ENCODE measurements at places on chromosomes 7 and 10.

DNA sequence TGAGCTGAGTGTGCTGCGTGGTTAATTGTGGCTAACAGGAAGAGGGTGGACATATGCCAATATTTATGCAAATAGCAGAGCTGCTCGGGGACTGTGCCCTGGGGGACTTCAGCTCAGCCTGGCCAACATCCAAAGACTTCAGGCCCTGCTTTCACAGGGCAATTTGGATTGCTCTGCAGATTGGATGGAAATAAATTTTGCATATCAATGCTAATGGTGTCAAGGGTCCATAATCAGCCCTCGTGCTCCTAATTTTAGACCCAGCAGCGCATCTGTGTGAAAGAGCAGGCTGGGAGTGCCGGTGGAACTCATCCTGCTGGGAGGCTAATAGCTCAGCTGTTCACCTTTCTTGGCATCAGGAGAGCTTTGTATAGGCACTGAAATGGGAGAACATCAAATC lies 270.1 kb downstream of the TCERG1L start:
- DNase-seq, result no peak

GRCh38 chr10:97463363-97464132 lies 17.6 kb downstream of the ZDHHC16 start:
- DNase-seq, result peak; percentile 66

DNA sequence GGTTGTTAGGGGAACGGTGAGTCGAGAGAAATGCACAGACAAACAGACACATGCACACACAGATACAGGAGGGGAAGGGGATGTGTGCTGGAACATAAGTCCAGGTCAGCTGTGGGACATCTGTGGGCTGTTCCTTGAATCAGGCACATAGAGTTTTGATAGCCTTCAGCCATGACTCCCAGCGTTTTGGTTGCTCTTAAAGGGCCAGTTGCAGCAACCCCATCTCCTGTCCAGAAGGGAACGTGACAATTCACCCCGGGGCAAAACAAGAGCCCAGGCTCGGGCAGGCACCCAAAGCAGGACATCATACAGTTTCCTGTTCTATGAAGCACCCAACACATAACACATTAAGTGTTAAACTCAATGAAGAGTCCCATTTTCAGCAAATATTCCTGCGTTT lies 9.6 kb downstream of the INSYN2A start:
- peak; percentile 28 for DNase-seq

GRCh38 chr10:33506838-33507661 lies 172.6 kb upstream of the NRP1 start:
- DNase-seq, result no peak

DNA sequence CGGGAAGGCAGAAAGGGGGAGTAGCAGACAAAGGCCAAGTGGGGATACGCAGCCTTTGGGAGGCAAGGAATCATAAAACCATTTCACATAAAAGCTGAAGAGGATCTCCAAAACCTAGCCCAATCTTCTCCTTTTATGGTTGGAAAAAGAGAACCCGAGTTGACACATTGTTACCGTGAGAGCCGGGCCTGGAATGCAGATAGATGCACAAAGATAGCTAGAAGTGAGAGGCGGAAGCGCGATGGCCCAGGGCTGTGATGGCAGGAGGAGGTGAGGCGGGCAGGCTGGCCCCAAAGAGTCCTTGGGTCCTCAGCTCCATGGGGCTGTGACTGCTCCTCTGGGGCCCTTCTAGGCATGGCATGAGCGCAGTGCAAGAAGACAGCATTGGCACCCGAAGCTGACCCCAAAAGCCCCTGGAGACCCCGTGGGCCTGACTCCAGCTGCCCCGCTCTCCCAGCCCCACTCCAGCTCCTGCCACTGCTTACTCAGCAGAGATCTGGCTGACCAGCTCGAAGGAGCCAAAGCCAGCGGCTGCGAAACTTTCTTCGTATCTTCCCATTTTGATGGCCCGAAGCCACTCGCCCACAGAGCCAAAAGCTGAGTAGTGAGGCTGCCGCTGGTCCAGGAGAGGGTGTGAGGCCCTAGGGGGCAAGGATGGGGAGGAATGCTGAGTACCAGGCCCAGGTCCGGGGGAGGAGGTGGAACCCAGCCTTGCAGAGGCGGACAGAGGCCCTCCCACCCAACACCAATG lies 22.5 kb downstream of the EPHB4 start:
- DNase-seq, result no peak

- no peak for DNase-seq
Measured at GRCh38 chr10:84270708-84271107, 25.9 kb downstream of the RGR start.

DNA sequence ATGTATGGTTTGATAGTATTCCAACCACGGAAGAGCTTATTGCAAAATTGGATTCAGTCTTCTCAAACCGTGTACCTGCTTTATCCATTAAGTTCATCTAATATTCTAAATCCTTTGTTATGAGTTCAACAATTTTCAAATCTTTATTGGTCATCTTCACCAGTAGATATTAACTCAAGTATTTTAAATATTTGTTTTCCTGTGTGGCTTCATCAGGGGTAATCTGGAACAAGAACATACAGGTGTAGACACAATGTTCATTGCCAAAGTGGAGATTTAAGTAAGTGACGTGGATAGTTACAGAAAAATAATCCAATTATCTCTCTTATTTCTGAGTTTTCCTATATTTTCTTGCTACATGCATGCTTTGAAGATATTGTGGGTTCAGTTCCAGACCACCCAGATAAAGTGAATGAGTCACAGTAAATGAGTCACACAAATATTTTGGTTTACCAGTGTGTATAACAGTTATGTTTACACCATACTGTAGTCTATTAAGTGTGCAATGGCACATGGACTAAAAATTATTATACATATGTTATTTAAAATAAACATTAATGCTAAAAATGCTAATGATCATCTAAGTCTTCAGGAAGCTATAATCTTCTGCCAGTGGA lies 429.0 kb upstream of the POT1 start:
- DNase-seq, result peak; percentile 2

- peak; percentile 36 for DNase-seq
Measured at GRCh38 chr10:34808801-34809745, 6.0 kb downstream of the PARD3 start.

GRCh38 chr7:19121977-19122588 lies 4.6 kb upstream of the TWIST1 start:
- DNase-seq, result peak; percentile 75

DNA sequence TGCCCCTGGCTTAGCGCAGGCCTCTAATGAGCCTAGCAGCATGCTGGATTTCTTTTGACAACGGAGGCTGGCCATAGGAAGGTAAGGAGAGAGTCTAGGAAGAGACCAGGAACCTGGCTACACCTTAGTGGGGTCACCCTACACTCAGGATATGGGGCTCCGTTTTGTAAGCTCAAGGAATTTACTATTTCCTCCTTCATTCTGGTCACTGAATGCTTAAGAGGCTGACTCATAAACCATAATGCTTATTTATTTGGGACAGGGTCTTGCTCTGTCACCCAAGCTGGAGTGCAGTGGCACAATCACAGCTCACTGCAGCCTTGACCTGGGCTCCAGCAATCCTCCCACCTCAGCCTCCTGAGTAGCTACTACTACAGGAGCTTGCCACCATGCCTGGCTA lies 38.4 kb downstream of the CARD11 start:
- DNase-seq, result peak; percentile 30

DNA sequence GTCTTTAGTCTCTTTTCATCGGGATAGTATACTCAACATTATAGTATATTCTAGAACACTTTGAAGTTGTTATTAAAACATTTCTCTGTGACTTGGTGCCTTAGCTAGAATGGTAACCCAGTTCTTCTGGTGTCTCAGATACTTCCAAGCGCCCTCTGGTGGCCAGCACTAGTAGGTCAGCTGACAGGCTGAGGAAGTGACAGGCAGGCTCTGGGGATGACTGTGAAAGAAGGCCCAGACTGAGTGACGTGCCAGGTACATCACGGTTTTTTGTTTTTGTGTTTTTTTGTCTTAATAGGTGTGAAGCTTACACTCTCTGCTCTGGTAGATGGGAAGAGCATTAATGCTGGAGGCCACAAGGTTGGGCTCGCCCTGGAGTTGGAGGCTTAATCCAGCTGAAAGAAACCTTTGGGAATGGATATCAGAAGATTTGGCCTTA lies 5.1 kb downstream of the COMTD1 start:
- DNase-seq, result peak; percentile 91

- DNase-seq, result peak; percentile 63
Measured at GRCh38 chr7:15780271-15780670, 93.8 kb upstream of the MEOX2 start.

DNA sequence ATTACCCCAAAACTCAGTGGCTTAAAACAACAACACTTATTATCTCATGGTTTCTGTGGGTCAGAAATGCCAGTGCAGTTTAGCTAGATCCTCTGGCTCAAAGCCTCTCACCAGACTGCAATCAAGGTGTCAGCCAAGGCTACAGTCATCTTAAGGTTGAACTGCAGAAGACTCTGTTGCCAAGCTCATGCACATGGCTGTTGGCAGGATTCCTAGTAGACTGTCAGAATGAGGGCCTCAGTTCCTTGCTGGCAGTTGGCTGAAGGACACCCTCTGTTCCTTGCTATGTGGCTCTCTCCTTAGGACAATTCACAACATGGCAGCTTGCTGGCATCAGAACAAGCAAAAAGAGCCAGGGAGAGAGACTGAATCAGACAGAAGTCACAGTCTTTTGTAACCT lies 34.7 kb downstream of the TOMM7 start:
- no peak for DNase-seq

DNA sequence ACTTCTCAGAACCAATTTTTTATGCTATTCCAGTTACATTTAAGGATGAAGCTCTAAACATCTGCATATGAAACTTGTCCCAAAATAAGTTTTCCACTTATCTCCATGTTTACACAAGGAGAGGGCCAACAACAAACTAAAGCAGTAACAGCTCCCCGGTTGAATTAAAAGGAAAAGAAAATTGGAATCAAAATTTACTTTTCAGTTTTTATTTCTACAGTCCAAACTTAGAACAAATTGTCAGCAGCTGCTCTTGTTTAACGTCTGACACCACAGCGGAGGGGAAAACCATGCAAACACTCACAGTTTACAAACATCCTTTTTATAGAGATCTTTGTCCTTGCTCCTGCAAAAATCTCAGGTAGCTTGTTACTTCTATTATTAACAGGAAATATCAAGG lies 101.3 kb downstream of the COL28A1 start:
- DNase-seq, result no peak

- DNase-seq, result peak; percentile 60
Measured at GRCh38 chr7:100483090-100483721, 521 bp upstream of the NYAP1 start.

- no peak for DNase-seq
Measured at GRCh38 chr10:60424971-60425370, 35.3 kb upstream of the ANK3 start.

- no peak for DNase-seq
Measured at GRCh38 chr7:6615723-6616555, 529 bp downstream of the ZNF853 start.

- DNase-seq, result no peak
Measured at GRCh38 chr7:85164376-85164775, 22.5 kb downstream of the SEMA3D start.

GRCh38 chr10:132938472-132939339 lies 3.7 kb downstream of the CFAP46 start:
- DNase-seq, result peak; percentile 24

DNA sequence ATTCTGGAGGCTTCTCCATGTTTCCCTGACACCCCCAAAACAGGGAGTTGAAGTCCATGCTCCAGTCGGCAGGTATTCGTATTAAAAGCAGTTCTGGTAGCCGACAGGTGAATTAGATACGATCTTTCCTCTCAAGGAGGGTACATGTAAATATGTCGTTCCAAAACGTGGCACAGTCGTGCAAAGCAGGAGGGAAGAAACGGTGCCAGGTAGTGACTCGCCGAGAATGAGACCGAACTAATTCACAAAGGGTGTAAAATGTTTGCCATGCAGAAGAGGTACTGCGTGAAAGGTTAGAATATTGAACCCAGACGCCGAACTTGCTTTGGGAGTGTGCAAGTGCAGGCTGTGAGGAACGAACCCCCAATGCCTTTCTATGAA lies 483 bp downstream of the EDRF1 start:
- peak; percentile 17 for DNase-seq

Data from ELR (cell line).